ENCODE measurements at places on chromosomes 11 and 22.

GRCh38 chr22:43377548-43377895 is 34.3 kb upstream of the MPPED1 start:
- DNase-seq: no peak

- no peak for DNase-seq
Measured at GRCh38 chr11:17519061-17519885, 24.9 kb downstream of the USH1C start.

GRCh38 chr11:96337541-96338431 is 5.2 kb downstream of the MAML2 start:
- no peak for DNase-seq

- DNase-seq: no peak
Measured at GRCh38 chr11:116653206-116653605, 119.6 kb downstream of the BUD13 start.

- no peak for DNase-seq
Measured at GRCh38 chr22:49509016-49509415, 318.7 kb downstream of the BRD1 start.

DNA sequence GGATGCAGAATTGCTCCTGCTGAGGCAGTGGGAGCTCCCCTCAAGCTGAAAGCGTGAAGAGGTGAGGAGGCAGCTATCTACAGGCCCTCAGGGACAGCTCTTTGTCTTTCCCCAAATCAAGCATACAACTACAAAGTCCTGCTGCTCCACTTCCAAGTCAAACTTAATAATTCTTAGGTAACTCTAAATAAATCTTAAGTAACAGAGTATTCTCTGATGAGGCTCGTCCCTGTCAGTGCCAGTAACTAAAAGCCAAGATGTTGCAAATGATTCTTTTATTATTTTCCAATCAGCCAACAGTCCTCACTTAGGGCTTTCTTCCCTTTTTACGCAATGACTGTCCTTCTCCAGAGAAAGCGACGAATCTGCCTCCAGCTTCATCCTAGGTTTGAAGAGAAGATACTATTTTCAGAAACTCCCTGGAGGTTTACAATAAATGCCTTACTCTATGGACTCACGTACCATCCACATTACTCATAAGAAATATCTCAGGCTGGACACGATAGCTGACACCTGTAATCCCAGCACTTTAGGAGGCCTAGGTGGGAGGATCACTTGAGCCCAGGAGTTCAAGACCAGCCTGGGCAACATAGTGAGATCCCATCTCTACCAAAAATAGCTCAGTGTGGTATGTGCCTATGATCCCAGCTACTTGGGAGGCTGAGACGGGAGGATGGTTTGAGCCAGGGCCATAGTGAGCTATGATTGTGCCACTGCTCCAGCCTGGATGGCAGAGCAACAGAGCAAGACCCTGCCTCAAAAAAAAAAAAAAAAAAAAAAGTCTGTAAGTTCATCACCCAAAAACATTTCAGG is 3.1 kb upstream of the C22orf39 start:
- no peak for DNase-seq

DNA sequence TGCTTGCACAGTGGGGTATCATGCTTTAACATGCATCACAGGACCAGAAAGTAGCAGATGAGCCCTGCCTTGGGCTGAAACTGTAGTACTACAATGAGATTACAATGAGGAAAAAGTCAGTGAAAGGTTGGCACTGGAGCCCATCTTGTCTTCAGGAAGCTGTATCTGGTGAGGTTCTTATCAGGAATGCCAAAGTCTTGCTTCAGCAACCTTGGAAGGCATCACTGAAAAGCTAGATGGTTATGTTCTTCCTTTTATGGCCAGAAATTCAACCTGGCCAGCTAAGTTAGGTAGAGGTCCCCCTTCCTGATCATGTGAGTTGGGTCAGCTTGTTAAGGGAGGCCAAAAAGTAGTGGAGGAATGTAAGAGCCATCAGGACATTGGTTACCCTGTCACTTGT is 254.0 kb upstream of the FAT3 start:
- no peak for DNase-seq

DNA sequence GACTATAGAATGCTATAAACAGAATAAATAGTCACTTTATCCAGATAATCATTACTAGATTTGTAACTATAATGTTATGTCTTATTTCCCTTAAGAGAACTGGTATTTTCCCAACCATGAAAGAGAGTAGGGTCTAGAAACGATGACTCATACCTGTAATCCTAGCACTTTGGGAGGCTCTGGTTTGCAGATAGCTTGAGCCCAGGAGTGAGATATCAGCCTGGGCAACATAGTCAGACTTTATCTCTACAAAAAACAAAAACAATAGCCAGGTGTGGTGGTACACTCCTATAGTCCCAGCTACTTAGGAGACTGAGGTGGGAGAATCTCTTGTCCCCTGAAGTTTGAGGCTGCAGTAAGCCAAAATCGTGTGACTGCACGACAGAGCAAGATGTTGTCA is 30.9 kb downstream of the OR52A5 start:
- no peak for DNase-seq

- no peak for DNase-seq
Measured at GRCh38 chr22:27614006-27614649, 187.4 kb downstream of the MN1 start.

- no peak for DNase-seq
Measured at GRCh38 chr11:78759071-78759470, 184.4 kb upstream of the NARS2 start.

DNA sequence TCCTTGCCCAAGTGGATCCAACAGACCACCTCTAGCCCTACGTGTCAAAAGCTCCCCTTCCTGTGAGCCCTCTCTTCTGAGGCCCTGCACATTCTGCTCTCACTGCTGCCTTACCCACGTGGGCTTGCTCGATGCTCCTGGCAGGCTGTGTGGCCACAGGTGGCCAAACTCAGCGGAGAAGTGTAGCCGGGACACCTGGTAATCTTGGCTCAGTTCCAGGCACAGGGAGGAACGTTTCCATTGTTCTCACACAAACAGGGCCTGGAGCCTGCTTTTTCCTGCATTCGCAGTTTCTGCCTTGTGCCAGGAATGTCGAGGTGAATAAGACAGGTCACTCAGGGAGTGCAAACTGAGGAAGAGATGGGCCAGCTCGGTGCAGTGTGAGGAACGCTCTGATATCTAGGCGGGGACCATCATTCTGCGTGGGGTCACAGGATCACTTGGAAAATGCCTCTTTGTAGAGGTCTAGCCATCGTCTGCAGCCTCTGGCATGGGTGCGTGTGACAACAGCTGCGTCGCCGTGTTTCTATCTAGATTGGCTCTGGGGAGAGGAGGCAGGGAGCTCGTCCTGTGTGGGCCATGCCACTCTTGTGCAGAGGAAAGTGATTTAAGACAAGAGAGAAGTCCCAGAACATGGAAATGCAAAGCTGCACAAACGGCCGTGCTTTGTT is 127.6 kb upstream of the PARVA start:
- no peak for DNase-seq

DNA sequence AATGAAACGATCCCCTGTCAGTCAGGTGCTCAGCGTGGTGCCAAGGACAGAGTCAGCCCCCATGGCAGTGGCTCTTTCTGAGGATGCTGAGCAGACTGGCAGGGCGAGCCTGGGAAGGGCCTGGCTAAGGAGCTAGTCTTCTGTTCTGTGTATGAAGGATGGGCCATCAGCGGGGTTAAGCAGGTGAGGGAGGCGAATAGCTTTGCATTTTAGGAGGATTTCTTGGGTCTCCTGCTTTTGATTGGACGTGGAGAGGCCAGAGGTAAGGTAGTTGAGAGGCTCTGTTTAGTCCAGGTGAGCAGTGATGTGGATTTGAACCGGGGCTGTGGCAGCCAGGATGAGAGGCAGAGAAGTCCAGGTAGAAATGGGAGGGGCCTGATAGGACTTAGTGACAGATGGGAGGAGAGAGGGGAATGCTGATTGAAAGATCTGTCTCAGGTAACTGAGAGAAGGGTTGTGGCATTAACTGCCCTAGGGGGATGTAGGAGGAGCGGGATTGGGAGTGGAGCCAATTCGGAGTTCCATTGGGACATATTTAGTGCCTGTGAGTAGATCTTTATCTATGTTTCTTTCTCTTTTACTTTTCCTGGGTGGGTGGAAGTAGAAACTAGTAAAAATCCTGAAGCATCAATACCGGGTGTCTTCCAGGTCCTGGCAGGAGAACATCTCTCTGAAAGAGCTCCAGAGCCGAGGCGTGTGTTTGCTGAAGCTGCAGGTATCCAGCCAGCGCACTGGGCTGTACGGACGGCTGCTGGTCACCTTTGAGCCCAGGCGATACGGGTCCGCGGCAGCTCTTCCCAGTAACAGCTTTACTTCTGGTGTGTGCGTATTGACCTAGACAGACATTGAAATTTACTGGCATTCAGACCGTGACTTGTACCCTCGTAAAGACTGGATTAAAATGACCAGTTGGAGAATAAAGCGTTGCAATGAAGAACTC is 2.0 kb downstream of the IGHMBP2 start:
- DNase-seq: no peak

DNA sequence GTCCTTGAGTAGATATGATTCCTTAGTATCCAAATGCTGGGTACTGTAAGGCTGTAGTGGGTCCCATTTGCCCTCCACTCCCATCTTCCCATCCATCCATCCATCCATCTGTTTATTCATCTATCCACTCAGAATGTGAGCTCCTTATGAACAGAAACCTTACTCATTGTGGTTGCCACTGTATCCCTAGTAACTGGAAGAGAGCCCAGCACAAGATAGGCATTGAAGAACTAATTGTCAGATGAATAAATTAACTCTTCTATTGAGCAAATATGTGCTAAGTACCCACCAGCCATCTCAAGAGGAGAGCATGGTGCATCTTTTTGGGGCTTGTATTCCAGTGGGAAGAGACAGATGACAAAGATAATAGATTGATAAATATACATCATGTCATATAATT is 86.4 kb upstream of the SEZ6L start:
- no peak for DNase-seq

- peak; percentile 13 for DNase-seq
Measured at GRCh38 chr11:26025676-26026075, 306.3 kb upstream of the ANO3 start.

- no peak for DNase-seq
Measured at GRCh38 chr22:43249789-43250471, 63.0 kb upstream of the TTLL12 start.

DNA sequence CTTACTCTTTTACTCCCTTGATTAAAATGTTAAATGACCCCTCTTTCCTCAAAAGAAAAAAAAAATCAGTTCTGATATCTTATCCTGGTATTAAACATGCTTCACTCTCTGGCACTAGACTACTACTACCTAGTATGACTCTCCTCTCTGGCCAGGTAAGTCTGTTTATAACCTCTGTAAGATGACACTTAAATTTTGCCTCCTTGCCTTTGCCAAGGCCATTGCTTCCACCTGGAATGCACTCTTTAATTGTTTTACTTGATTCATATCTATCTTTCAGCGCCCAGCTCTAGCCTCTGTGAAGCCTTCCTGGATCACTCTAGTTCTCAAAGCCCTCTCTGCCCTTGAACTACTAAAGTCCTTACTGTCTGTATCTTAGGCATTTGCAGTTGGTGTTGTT is 170.4 kb downstream of the ETS1 start:
- no peak for DNase-seq

DNA sequence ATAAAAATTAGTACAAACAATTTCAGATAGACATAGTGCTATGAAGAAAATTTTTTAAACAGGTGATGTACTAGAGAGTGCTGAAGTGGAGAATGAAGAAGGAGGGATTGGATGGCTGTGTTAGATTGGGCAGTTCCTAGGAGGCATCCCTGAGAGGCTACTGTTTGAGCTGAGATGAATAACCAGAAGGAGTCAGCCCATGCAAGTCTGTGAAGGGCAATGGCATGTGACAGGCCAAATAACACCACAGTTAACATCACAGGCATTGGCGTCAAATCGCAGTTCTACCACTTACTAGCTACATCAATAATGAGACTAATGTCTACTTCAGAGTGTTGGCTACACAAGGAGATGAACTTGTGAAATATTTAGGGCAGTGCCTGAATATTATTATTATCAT is 35.4 kb downstream of the HORMAD2 start:
- no peak for DNase-seq

- no peak for DNase-seq
Measured at GRCh38 chr22:44664149-44664548, 37.9 kb upstream of the PRR5 start.

GRCh38 chr11:76030968-76031590 is 175.2 kb downstream of the WNT11 start:
- DNase-seq: no peak

GRCh38 chr11:86625981-86626380 is 46.4 kb downstream of the ME3 start:
- no peak for DNase-seq

- DNase-seq: no peak
Measured at GRCh38 chr11:115745610-115746512, 241.6 kb upstream of the CADM1 start.

- DNase-seq: no peak
Measured at GRCh38 chr11:133656082-133656635, 123.9 kb upstream of the OPCML start.

GRCh38 chr11:2153581-2154194 is 7.3 kb downstream of the INS start:
- DNase-seq: no peak

DNA sequence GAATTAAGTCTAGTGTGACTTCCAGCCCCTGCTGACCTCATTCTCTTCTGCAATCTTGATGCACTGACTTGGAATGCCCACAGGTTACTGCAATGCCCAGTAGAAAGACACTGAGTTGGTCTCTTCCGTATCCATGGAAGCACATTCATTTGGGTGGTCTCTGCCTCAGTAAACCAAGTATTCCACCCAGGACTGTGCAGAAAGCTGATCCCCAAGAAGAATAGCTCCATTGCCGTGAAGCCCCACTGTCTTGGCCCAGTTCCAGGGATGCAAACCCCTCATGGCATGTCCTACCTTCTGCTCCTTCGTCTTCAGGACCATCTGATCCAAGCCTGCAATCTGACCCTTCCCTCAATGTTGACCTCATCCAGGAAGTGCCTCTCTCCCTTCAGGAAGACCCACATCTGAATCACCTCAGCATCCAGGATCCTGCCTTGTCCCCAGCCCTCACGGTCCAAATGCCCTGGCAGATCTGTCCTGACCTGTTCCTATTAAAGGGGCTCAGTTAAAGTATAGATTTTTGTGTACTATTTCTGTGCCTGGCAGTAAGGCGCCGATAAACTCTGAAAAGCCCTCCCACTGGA is 425.8 kb downstream of the SOX6 start:
- no peak for DNase-seq
